Caco-2 (cell line): ENCODE measurements at places on chromosomes 13 and 19. TPM values are rescaled to one million over a fixed set of nuclear protein-coding genes. Genes with fewer than 3 reads are reported as not detected.

The SIGLEC14 gene
- not detected in 2 replicates for total RNA-seq

The GIPR gene
- 2.6 and 4.6 TPM in 2 replicates for total RNA-seq

The NCAN gene
- total RNA-seq: not detected in 2 replicates

The TGFB1 gene
- 15.0 and 15.3 TPM in 2 replicates for total RNA-seq

The POU2F2 gene
- total RNA-seq: 0.95 and 1.5 TPM in 2 replicates

The ALOX5AP gene
- 0.37 and 1.1 TPM in 2 replicates for total RNA-seq

The PSG11 gene
- 0.41 TPM in 1 of 2 replicates, not detected in the other for total RNA-seq

The SPTBN4 gene
- total RNA-seq: 0.82 and 0.97 TPM in 2 replicates

The KCNJ14 gene
- 3.6 and 3.9 TPM in 2 replicates for total RNA-seq

The COL4A1 gene
- 4.5 and 4.8 TPM in 2 replicates for total RNA-seq

- DNase-seq: no peak
Measured at GRCh38 chr13:112737294-112737693, 47.5 kb downstream of the ATP11A start.

GRCh38 chr13:78601124-78601873 is 2.1 kb downstream of the POU4F1 start:
- no peak for DNase-seq

GRCh38 chr13:37134411-37135041 is 29.1 kb upstream of the CSNK1A1L start:
- DNase-seq: no peak

GRCh38 chr13:50226515-50227155 is 211.4 kb downstream of the KCNRG start:
- no peak for DNase-seq

DNA sequence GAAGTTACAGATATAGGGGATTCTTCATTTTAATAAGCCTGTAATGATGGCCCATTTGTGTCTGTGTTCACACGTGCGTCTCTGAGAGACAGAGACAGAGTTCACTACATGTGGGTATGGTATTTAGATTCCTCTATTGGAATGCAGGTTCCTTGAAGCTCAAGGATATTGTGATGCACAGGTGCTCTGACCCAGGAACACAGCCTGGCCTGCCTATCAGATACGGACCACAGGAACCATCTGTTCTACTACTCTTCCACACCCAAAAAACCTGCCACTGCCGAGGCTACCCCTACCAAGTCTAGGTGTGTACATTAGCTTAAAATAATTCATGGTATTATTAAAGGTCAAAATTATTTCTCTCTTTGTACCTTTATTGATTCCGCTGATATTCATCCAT is 289.2 kb downstream of the ATP8A2 start:
- DNase-seq: no peak

- DNase-seq: no peak
Measured at GRCh38 chr13:39952249-39953233, 297.1 kb downstream of the COG6 start.

- no peak for DNase-seq
Measured at GRCh38 chr13:48874165-48874564, 101.5 kb upstream of the FNDC3A start.

- DNase-seq: no peak
Measured at GRCh38 chr13:64538711-64539110, 2691.4 kb downstream of the PCDH9 start.

- no peak for DNase-seq
Measured at GRCh38 chr13:109494925-109495369, 291.4 kb downstream of the IRS2 start.

DNA sequence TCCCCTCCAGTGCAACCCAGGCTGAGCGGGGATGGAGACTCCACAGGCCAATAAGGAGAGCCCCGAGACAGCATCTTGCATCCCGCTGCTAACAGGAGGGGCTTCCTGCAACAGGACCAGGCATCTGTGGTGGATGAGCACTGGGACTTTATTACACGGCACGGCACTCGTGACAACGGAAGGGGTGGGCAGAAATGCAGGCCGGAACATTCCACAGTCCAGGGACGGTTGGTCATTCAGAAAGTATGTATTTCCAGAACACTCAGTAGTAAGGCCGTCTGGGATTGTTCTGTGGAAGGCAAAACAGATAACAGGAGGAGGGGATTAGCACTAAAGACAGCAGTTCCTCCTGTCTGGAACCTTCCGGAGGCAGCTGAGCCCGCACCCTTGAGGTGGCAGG is 3.3 kb upstream of the TM6SF2 start:
- no peak for DNase-seq

DNA sequence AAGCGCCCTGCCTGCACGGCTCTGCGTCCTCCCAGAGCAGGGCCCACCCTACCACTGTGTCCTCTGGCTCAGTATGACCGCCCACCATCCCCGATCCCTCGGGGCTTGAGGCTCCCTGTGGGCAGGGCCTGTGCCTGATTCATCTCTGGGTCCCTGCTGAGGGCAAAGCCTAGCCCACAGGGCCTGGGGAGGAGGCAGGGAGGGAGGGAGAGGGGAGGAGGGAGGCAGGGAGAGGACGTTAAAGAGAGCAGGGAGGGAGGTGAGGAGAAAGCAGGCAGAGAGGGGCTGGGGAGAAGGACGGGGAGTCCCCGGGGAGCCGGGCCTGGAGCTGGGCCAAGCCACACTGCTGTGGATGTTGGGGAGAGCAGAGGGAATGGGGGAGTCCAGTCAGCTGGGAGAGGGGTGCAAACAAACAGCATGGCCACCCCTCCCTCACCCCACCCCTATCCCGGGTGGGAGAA is 4.0 kb upstream of the ERFL start:
- no peak for DNase-seq

- DNase-seq: peak; percentile 96
Measured at GRCh38 chr19:33403221-33403972, 29.9 kb downstream of the CEBPG start.

GRCh38 chr13:103066079-103066780 is at the start of gene SLC10A2:
Gene SLC10A2 (minus strand): TSS chr13:103066417. CDS start chr13:103066249, 168 bp downstream.
- DNase-seq: no peak

- DNase-seq: peak; percentile 57
Measured at GRCh38 chr19:47446534-47447469, 24.9 kb downstream of the SLC8A2 start.

GRCh38 chr13:58655086-58655485 is 1023.5 kb downstream of the PCDH17 start:
- DNase-seq: no peak
